ENCODE measurements at places on chromosomes 6 and 20.

GRCh38 chr6:47334334-47334733 lies 24.6 kb upstream of the TNFRSF21 start:
- DNase-seq: no peak

DNA sequence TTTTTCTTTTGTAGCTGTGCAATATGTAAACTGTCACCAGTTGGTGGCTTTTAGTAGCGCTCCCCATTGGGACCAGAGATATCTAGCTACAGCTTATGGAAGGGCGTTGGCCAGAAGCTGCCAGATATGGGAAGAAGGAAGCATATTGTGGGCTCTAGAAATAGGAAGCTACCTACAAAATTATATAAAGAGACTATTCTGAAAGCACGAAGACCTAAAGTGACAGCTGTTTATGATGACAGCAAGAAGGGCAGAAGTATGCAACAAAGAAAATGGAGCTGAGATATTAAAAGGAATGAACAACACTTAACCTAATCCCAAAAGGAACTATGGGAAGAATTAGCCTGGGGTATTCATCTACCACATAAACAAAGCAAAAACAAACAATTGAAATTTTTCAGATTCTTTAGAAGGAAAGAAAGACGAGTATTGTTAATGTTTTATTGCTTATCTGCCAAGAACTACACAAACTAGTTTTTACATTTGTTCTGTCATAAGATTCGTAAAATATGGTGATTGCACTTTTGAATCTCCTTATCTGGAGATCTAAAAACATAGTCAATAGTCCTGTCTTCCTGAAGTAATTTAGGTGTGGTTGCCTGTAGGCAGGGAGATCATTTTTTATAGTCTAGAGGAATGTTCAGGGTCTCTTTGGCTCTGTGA lies 81.6 kb downstream of the NCOA7 start:
- DNase-seq: no peak

DNA sequence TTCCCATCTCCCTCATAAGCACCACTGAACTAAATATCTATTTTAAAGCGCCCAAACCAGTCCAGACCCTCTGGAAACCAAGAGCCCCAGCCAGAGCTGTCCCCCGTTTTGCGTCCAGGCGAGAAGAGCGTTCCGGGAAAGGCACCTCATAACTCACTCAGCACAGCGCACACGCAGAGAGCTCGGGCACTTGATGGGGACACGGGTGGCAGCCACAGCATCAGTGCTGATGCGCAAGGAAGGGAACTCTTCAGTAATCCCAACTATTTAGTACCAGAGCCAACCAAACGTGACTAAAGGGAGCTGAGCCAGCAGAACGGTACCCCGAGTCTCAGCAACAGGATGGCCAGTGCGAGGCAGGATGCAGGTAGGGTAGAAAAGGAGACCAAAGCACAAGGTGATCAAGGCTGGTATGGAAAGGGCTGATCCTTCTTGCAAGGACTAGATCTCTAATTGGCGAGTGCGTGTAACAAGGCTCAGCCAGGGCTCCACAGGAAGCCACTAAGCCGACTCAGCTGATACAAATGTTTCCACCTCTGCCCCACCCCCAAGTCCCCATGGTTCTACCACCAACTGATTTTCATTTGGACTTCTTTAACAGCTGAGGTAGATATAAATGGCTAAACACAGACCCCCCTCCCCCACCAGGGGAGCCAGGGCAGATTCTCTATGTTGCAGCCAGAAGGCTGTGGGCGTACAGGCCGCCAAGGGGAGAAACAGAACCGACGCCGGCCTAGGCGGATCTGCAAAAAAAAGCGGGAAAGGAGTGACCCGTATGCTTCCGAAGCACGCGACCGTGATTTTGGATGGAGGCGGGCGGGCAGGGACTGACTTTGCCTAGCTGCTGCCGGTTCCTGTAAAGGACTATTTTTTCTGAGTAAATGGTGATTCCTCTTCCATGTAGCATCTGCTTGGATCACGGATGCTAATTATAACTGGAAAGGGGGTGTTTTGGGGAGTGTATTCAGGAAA lies 183.5 kb upstream of the COL21A1 start:
- no peak for DNase-seq

- DNase-seq: no peak
These were observed 42.7 kb downstream of the RIMS1 start for GRCh38 chr6:71929047-71929446.

DNA sequence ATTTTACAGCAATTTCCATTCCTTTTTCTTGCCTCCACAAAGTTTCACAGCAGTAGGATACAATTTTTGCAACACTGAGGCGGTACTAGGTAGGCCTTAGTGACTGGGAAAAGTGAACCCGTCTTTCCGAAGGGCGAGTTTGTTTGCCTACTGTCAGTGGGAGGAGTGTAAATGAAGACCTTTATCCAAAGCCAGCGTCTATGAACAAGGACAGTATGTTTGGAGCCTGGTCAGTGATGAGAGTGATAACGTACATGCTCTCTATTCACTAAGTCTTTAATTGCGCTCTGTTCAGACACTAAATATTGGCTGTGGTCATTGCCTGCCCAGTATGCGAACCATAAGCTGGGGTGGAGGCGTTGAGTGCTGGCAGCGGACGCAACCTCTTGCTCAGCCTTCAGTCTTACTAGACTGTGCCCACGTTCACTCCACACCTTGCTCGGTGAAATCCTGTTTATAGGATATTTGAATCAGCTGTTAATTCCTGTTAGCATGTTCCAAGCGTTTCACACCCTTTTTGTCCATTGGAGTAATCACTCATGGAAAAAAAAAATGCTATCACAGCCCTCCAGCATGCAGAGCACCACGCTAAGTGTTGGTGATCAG lies 145.5 kb downstream of the TMEM242 start:
- no peak for DNase-seq

DNA sequence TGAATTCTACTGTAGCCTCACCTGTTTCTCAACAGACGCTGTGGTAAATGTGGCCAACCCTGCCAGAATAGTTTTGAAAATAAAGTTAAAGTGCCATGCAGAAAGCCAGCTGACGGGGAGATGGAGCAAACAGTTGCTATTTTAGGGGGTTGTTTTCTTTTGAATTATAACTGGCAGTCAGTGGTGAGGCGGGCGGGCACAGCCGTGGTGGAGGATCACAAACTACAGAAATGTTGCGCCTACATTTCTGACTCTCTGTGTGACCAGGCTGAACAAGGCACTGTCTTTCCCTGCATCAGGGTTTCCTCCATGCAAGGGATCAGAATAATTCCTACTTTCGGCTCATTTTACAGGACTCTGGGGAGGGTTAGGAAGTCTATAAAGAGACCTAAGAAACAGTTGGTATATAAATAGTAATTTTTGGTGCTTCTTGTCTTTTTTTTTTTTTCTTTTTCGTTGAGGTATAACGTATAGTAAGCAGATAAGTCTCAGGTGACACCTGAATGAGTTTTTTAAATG lies 17.2 kb downstream of the CHMP4B start:
- DNase-seq: no peak

- no peak for DNase-seq
These were observed 9.4 kb downstream of the CTNNBL1 start for GRCh38 chr20:37703035-37703845.

- DNase-seq: no peak
These were observed 78.1 kb downstream of the GRM4 start for GRCh38 chr6:34067814-34068213.

GRCh38 chr6:88141561-88142296 lies 24.4 kb downstream of the CNR1 start:
- no peak for DNase-seq

DNA sequence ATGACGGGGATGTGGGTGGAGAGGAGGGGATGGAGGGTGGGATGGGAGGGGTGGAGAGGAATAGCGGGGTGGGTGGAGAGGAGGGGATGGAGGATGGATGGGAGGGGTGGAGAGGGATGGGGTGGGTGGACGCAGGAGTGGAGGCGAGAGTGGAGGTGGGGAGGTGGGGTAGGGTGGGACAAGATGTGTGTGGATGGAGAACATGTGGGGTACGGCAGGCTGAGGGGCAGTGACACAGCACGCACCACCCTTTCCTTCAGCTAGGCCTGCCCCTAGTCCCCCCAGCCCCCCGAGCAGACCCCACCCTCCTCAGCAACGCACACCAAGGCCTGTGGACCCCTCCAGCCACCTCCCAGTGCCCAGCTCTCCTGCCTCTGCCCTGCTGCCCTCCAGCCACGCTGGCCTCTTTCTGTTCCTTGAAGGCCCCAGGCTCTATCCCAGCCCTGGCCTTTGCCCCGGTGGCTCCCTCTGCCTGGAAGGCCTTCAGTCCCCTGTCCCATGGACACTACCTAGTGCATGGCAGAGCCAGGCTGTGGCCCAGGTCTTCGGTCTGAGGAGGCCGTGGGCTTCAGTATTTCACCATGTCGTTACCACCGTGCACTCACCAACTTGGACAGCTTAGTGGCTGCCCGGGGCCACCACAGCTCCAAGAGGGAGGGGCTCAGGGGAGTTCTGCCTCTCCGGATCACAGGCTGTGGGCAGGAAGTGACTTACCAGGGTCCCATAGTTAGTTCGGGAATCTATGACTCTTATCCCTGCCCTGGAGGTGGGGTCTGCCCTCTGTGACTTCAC lies 78.4 kb upstream of the PMEPA1 start:
- DNase-seq: no peak

All from activated T-cell treated with anti-CD3 and anti-CD28 coated beads for 24 hours (primary cell).